ENCODE measurements at places on chromosomes 2 and 18.

DNA sequence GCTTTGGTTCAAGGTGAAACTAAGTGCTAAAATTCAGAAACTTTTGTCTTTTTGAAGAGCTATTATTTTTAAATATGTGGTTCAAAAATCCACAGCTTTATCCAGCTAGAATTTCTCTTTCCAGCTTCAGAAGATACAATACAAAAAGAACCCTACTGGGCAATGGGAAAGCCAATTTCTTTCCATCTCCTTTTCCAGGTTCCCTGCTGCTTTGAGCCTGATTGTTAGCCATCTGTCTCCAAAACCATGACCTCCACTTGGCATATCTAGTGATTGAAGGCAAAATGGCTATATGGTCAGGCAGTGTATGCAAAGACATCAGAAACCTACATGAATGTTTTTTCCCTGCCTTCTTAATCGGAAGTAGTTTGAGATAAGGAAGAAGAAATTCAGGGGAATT, 134.1 kb downstream of the KCNH7 start:
- no peak for DNase-seq

GRCh38 chr18:12456441-12456840, 48.7 kb downstream of the PRELID3A start:
- DNase-seq, result no peak

DNA sequence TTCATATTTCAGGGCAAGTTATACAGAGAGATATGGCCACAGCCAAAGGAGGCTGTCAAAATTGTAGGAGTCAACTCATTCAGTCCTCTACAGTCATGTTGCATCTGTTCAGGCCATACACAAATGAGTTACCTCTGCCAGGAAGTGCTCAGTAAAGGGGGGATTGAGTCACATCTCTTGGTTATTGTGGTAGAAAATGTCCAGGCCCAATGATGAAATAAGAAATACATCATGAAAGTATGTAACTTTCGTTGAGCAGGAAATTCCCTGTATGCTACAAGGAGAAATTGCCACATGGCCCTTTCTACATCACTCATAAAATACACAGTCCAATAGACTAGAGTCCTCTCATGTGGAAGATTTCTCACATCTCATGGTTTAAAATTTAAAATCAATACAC, 103.9 kb upstream of the COL3A1 start:
- DNase-seq, result no peak

DNA sequence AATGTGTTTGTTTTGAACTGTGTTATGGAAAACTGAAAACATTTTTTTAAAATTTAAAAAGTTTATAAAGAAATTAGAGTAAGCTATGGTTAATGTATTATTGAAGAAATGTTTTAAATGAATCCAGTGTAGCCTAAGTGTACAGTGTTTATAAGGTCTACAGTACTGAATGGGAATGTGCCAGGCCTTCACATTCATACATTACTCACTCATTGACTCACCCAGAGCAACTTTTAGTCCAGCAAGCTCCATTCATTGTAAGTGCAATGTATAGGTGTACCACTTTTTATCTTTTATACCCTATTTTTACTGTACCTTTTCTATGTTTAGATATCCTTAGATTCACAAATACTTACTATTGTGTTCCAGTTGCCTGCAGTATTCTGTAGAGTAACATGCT, 215.1 kb upstream of the THUMPD2 start:
- no peak for DNase-seq

GRCh38 chr2:68709421-68709911, 25.1 kb upstream of the ARHGAP25 start:
- DNase-seq, result peak; percentile 49

DNA sequence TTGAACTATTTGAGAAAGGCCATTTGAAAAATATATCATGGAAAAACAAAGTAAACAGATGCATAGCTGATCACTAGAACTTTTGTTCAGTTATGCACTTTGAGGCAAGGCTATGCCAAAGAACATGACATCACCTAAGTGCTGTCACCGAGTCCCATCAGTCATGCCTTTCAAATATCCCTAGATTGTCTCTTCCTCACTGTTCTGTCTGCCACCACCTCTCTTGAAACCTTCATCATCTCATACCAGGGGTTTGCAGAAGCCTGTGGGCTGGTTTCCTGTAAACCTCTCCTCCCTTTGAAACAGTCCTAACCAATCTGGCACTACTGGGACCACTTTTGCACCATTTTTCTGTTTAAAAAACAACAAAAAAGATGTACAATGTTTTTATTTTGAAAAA, 12.3 kb upstream of the RAPH1 start:
- DNase-seq, result no peak

DNA sequence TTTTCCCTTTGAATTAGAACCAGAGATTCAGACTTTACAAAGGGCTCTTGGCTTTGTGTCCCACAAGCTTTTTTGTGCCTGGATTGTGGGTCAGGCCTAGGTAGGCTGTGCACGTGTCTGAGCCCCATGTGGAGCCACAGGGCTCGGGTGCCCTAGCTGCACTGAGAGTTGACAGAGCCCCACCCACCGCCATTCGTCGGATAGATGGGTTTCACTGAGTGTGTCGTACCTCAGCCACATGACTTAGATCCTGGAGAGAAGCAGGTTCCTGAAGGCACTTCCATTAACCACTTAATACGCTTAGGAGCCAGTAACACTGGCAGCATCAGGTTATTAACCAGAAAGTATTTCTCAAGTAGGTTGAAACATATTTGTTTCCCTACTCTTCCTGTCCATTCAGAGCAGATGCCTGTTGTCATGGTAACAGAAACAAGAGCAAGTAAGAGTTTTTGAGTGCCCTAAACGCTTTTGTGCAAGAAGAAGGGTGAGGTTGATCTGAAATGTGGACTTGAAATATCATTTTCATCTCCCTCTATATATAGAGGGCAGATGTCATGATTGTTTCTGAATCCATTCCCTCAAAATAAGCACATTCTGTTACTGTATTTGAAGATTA, 30.0 kb downstream of the ADCYAP1 start:
- DNase-seq, result peak; percentile 32

Data from NCI-H774 (cell line).